Upper lobe of left lung (tissue), 6 donors: ENCODE measurements at places on chromosomes 13 and 19.

- no peak for DNase-seq
Observed at GRCh38 chr19:34690372-34690771, 12.9 kb downstream of the ZNF302 start.

- DNase-seq, result no peak
Observed at GRCh38 chr13:100535426-100536135, 53.0 kb downstream of the GGACT start.

DNA sequence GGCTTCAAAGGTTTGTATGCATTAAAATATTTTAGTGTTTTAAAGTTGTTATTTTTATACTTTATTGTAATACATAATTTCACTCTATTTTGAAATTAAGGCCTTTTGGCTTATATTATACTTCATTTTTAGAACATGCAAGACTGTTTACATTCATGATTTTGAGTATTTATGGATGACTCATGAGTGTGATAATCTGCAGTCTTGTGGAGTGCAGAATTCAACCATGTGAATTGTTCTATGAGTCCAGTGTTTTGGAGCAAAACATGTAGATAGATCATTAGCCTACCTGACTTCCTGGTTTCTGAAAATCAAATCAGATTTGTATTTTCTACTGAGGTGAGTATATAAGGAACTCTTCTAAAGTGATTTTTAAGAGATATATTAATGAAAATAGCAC is 241.8 kb downstream of the PCCA start:
- no peak for DNase-seq

GRCh38 chr19:48616041-48616436 is 1.2 kb upstream of the FAM83E start:
- DNase-seq, result peak; percentile 82

DNA sequence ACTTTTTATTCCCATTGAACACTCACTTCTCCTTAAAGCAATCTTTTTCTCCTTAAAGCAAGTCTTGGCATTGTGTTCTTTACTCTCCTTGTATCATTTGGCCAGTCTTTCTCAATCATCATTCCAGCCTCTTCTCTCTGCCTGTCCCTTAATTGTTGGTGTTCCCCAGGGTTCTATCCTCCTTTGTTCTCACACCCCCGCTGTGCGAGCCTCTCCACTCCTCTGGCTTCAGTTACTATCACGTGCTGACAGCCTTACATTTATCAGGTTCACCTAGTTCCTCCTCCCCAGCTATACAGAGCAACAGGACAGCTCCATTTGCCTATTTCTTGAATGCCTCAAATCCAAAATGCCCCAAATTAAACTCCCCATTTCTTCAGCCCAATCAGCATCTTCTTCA is 24.6 kb downstream of the CYSLTR2 start:
- no peak for DNase-seq

GRCh38 chr19:36986601-36987000 is 70.5 kb downstream of the ZNF568 start:
- DNase-seq, result no peak

DNA sequence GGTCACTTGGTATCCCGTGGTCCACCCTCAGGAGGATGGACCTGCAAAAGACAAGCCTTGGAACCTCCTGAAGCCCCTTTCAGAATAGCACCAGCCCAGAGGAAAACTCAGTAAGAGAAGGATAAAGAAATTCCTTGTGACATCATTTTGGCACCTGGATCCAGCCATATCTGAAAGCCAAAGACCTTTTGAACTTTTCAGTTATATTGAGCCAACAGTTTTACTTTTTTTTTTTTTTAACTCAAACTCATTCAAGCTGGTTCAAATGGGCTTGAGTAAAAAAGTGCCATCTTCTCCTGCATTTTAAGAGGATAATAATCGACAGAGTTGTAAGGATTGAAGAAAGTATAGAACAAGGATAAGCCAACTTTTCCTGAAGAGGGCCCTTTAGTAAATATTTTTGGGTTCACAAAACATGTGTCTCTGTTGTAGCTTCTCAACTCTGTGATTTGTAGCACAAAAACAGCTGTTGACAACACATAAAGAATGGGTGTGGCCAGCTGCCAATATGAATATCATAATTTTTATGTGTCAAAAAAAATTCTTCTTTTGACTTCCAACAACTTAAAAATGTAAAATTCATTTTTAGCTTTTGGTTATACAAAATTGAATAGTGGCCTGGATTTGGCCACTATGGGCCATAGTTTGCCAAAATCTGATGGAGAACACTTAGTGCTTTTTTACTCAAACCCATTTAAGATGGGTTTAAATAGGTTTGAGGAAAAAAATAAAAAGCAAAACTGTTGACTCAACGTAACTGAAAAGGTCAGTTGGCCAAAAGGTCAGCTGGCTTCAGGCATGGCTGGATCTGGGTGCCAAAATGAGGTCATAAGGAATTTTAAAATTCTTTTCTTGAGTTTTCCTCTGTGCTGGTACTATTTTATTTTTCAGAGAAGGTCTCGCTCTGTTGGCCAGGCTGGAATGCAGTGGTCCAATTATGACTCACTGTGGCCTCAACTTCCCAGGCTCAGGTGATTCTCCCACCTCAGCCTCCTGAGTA is 50.7 kb downstream of the ACSBG2 start:
- no peak for DNase-seq

- no peak for DNase-seq
Observed at GRCh38 chr19:10471909-10472308, 31.2 kb downstream of the KEAP1 start.

GRCh38 chr13:109725297-109725696 is 61.1 kb downstream of the IRS2 start:
- no peak for DNase-seq

- DNase-seq, result no peak
Observed at GRCh38 chr13:39527961-39528660, 74.9 kb downstream of the LHFPL6 start.

- DNase-seq, result no peak
Observed at GRCh38 chr13:84025824-84026223, 143.6 kb upstream of the SLITRK1 start.
